Skeletal muscle cell (primary cell): ENCODE measurements at places on chromosomes 11 and 22.

DNA sequence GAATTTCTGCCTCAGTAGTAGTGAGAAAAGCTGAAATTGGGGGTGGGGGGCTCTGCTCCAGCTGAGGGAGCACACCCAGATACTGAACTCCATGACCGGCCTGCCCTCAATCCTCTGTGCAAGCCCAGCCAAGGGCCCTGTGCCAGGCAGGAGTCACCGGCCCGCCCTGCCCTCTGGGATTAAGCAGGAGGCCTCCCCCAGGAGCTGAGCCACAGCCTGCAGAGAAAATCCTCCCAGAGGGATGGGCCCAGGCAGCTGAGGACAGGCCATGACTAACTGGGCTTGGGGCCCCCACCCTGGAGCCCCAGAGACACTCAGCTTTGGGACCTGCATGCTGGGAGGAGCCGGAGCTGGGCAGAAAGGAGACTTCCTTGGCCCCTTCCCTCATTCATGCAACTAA lies 48.8 kb downstream of the MN1 start:
- no peak for DNase-seq

GRCh38 chr22:45918459-45919370 lies 58.2 kb downstream of the WNT7B start:
- DNase-seq: no peak

- DNase-seq: no peak
Observed at GRCh38 chr11:64568584-64569140, 22.4 kb upstream of the SLC22A12 start.

- no peak for DNase-seq
Observed at GRCh38 chr11:63985812-63986155, 454 bp upstream of the OTUB1 start.

- no peak for DNase-seq
Observed at GRCh38 chr22:28012832-28013460, 93.9 kb upstream of the PITPNB start.

DNA sequence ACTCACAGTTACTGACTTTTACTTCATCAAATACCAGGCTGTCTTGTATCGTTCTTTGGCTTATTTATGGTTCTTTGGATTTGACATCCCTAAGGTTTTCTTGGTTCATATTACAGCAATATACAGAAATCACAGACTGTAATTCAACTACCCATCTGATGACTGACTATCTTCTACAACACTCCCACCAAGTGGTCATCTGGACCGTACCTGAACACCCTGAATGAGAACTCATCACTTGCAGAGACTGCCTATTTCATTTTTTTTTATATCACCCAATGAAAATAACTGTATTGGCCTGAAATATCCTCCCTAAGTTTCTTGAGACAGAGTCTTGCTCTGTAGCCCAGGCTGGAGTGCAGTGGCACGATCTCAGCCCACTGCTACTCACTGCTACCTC lies 9.5 kb upstream of the UPB1 start:
- DNase-seq: no peak

GRCh38 chr11:116948391-116948790 lies 111.0 kb upstream of the APOA1 start:
- DNase-seq: no peak

GRCh38 chr11:30983143-30983542 lies 386.4 kb downstream of the DCDC1 start:
- DNase-seq: no peak

DNA sequence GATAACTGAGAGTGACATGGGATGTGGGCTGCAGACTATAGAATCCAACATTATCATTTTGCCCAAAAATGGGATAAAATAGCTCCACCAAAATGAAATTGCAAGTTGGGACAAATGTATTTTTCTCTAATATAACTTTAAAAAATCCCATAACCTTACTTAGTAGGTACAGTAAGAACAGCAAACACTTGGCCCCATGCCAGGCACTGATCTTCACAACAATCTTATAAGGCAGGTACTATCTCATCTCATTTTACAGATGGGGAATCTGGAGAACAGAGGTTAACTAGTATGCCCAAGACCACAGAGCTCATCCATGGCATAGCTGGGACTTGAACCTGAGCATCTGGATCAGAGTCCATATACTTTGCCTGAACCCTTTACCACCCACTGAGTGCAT lies 13.5 kb upstream of the ARHGEF17 start:
- no peak for DNase-seq

- DNase-seq: no peak
Observed at GRCh38 chr11:64622681-64623080, 31.7 kb downstream of the SLC22A12 start.

GRCh38 chr11:33868647-33869461 lies 23.0 kb downstream of the LMO2 start:
- DNase-seq: no peak

- DNase-seq: no peak
Observed at GRCh38 chr11:65960824-65961266, 689 bp upstream of the SART1 start.

GRCh38 chr11:12074529-12075195 lies 35.7 kb upstream of the MICAL2 start:
- no peak for DNase-seq

- DNase-seq: no peak
Observed at GRCh38 chr11:62324731-62325556, 12.3 kb upstream of the ASRGL1 start.

DNA sequence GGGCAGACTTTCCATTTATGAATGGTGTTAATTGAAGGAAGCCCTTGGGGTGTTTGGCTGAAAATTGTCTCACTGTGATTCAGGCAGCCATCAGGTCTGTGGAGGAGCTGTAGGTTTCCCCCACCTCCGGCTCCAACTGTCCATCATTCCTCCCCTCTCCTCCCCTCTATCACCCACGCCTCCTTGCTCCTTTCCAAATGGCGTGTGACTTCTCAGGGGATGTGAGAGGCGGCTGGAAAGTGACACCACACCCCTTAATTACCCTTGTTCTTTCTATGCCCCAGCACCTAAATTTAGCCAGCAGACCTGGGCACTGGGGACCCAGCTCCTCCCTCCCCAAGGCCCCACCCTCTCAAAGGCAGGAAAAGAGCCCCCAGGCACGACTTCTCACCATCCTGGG lies 38.1 kb upstream of the SYT7 start:
- no peak for DNase-seq

GRCh38 chr22:43706571-43707328 lies 105.4 kb downstream of the EFCAB6 start:
- no peak for DNase-seq

DNA sequence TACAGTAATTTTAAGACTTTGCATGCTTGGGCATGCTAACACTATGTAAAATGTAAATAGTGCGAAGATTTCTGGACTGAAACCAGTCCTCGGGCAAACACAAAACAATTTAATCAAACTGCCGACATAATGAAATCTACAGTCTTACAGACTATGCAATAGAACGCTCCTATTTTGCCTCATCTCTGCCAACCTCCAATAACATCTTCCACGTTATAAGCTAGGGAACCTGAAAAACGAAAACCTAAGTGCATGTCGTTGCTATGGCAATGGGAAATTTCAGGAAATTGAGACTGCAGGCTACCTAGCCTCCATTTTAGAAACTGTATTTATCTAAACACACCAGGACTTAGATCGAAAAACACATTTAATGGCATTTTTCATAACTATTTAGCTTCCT lies 1.1 kb downstream of the CSTF3 start:
- no peak for DNase-seq

DNA sequence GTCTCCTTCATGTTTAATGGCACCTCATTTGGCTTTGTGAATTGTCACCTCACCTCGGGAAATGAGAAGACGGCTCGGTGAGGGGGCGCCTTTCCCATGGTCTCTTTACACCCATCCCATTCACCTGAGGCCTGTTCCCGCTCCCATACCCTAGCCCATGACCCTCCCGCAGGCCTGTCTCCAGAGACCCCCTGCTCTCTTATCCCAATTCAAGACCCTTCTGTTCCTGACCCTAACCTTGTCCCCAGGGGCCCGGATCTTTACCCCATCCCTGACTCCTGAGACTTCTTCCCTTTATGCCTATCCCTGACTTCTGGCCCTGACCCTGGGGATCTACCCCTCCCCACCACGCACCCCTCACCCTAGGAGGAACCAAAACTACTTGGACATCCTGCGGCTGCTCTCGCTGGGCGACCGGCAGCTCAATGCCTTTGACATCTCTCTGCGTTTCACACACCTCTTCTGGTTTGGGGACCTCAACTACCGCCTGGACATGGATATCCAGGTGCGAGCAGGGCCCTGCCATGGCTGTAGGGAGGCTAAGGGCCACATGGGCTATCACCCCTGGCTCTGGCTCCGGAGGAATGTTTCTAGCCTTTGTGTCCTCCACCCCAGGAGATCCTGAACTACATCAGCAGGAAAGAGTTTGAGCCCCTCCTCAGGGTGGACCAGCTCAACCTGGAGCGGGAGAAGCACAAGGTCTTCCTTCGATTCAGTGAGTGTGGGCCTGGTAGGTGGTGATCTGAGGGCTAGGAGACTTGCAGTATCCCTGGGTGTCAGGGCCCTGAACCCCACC lies 7.9 kb downstream of the INPPL1 start:
- DNase-seq: no peak

- DNase-seq: no peak
Observed at GRCh38 chr11:74710281-74710938, 20.8 kb downstream of the CHRDL2 start.

- no peak for DNase-seq
Observed at GRCh38 chr22:36280379-36280778, 27.4 kb downstream of the APOL1 start.

DNA sequence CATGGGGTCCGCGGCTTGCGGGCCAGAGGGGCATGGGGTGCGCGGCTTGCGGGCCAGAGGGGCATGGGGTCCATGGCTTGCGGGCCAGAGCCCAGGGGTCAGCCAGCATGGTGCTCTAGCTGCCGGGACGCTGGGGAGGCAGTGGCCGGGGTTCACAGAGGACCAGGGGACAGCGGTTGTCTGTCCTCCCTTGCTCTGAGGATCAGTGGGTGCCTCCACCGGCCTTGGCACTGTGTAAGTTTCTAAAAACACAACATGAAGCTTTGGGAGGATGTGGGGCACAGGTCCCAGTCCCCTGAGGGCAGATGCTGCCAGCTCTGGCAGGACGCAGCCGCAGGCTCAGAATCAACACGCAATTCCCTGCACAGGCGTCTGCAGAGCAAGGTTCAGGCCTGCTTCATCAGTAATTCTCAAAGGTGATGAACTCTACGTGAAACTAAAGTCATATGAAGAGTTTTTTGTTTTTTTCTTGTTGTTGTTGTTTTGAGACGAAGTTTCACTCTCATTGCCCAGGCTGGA lies 3.0 kb downstream of the MLC1 start:
- no peak for DNase-seq

DNA sequence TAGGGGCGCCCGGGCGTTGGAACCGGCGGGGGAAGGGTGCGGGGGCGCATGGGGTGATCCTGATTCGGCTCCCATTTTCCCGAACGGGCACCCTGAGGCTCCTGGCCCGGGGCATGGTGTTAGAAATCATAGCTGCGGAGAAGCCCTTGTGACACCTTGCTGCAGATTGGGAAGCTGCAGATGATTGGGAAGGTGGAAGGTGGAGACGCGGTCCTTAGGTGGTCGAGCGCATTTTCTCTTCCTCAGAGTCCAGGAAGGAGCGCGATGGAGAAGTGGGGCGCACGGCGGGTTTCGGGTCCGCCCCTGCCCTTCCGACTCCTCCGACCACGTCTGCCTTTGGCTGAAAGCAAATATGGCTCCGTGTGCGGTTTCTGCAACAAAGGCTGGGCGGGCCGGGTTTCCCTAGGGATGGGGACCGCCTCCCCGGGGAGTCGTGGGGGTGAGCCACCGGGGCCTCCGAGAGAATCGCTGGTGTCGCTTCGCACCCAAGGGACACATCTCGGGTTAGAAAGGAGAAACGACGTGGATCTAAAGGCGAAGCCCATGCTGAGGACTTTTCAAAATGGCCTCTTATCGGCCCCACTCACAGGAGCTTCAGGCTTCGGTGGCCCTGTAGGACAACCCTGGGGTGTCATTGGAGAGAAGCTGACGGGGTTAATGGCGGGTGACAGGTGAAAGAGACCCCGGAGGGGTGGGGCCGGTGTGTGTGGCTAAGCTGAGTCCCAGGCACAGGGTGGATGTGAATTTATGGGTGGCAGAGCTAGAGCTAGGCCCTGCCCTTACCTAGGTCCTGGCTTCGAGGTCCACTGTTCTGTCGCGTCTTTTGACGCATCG lies 707 bp upstream of the FTH1 start:
- no peak for DNase-seq

DNA sequence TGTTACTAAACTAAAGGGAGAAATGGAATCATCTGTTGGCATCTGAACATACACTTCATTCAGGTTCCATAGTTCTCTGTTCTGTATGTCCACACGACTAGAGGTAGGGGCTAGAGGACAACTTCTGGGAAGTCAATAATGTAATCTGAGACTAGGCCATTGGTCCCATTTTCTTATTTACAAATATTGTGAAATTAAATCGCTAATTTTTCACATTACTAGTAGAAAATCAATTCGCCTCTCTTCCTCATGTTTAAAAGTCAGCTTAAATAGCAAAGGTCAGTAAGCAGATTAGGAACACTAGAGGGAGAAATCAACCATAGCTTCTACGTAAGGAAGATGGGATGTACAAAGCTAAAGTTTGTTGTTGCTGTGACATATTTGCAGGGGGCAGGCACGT lies 59.7 kb downstream of the CADM1 start:
- no peak for DNase-seq

DNA sequence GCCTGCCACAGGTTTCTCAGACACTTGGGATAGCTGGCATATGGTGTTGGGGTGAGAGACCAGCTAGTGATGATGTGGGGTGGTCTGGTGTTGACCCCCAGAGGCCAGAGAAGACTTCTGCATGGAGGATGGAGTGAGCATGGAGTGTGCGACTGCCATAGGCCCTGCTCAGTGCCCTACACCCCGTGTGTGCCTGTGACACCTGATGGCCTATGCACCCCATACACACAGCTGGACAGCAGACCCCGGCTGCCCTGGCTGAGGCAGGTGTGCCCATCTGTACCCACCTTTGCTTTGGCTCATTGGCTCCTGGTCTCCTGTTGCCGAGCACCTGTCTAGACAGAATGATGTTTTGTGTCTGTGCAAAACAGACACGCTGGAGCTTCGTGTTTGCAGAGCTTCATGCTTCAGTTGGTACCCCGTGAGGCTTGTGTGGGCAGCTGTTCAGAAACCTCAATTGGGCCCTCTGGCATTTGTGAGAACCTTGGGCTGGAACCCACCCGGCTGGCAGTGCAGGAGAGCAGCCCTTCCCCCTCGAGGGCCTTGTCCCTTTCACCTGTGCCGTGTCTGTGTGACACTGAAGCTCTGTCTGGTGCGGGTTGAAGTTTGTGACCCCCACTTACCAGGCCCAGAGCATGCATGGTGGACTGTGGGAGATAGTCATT lies 27.6 kb downstream of the BCR start:
- no peak for DNase-seq

- no peak for DNase-seq
Observed at GRCh38 chr11:47276923-47277322, 7.0 kb downstream of the MADD start.

- peak; percentile 46 for DNase-seq
Observed at GRCh38 chr11:63573881-63574855, 11.0 kb upstream of the PLAAT2 start.

DNA sequence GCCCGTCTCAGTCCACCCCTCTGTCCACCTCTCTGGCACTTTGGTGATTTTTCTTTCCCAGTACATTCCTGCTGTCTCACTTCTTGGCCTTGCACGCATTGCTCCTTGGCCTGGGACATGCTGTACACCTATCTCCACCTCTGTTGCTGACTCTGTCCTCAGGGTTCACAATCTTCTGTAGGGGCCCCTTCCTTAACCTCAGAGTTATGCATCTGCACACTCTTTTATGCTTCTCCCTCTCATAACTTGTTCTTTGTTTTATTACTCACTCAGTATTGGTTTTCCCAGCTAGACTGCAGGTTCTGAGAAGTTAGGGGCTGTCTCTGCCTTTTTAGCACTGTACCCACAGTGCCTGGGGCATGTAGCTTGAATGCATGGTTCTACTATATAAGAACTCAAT lies 139.1 kb upstream of the MTMR2 start:
- DNase-seq: no peak

- peak; percentile 47 for DNase-seq
Observed at GRCh38 chr11:27392278-27393114, 29.5 kb upstream of the CCDC34 start.
